ENCODE measurements at places on chromosomes 3 and 15.

DNA sequence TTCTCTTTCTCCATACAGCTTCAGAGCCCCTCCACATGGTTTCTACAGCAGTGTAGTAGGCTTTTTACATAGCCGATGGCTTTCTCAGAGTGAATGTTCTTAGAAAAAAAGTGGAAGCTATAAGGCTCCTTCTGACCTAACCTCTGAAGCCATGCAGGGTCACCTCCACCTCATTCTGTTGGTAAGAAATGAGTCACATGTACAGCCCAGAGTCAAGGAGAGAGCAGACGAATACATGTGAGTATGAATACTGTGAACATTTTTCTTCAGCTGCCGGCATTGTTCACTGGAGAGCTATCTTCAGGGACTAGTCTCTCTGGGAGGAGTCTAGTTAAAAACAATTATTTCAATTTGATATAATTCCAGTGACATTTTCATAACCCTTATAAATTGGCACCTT is 68.2 kb upstream of the THRB start:
- DNase-seq = no peak

GRCh38 chr15:90232941-90233386 is 777 bp downstream of the CIB1 start:
- DNase-seq = peak; percentile 29

GRCh38 chr3:73848173-73848906 is 223.6 kb upstream of the PDZRN3 start:
- DNase-seq = no peak

DNA sequence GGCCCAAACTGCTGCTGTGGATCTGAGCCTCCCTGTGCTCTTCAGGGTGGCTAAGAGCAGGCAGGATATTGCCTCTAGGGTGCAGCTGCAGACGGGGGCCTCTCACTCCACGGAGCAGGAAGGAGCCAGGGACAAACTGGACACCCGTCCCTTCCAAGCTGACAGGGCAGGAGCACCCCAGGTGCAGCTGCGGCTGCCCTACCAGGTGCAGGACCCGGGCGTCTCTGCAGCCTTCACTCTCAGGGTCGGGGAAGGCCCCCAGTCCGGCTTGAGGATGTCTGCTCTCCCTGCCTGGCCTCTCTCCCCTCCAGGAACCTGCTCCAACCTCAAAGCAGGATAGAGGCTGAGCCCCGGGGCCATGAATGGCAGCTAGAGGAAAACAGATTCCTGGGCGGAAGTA is 1554.9 kb upstream of the CADM2 start:
- DNase-seq = no peak

DNA sequence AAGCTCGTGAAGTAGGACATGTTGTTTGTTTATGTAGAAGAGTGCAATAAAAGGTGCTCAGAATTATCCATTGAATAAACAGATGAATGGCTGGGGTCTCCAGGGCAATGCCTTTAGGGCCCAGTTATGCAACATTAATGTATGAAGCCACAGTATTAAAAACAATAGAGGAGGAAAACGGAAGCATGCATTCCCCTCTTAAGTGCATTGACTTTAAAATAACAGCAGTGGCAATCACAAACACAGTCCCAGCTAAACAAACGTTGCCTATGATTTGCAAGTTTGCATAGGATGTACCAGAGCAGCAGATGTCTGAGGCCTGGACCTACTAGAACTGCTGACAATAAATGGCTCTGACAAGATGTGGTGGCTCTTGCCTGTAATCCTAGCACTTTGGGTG is 60.6 kb upstream of the GCNT3 start:
- no peak for DNase-seq

- no peak for DNase-seq
Observed at GRCh38 chr3:79203144-79203519, 564.7 kb downstream of the ROBO1 start.

DNA sequence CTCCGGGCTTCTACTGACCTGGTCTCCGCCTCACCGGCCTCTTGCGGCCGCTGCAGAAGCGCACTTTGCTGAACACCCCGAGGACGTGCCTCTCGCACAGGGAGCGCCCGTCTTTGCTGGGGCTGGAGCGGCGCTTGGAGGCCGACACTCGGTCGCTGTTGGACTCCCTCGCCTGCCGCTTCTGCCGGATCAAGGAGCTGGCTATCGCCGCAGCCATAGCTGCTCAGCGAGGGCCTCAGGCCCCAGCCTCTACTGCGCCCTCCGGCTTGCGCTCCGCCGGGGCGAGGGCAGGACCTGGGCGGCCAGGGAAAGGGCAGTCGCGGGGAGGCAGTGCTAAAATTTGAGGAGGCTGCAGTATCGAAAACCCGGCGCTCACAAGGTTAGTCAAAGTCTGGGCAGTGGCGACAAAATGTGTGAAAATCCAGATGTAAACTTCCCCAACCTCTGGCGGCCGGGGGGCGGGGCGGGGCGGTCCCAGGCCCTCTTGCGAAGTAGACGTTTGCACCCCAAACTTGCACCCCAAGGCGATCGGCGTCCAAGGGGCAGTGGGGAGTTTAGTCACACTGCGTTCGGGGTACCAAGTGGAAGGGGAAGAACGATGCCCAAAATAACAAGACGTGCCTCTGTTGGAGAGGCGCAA is 319.2 kb downstream of the FGF12 start:
- DNase-seq = peak; percentile 72

- no peak for DNase-seq
Observed at GRCh38 chr15:66236806-66237375, 16.7 kb downstream of the MEGF11 start.

- no peak for DNase-seq
Observed at GRCh38 chr3:43766672-43767465, 76.1 kb downstream of the ABHD5 start.

DNA sequence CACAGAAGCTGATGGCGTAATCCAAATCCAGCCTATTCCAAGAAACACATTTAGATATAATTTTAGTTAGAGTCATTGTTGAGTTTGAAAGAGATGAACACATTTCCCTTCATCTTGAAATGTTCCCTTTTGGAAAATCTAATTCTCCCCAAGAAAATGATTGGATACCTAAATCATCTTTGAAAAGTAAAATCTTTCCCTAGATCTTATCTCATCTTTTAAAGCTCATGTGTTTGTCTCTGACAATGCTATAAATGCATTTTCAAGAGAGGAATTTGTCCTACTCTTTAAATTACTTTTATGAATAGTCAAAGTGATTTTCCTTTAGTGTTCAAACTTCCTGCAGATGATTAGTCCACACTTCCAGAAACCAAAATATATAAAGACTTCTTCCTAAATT is 82.6 kb upstream of the CNTN6 start:
- no peak for DNase-seq

DNA sequence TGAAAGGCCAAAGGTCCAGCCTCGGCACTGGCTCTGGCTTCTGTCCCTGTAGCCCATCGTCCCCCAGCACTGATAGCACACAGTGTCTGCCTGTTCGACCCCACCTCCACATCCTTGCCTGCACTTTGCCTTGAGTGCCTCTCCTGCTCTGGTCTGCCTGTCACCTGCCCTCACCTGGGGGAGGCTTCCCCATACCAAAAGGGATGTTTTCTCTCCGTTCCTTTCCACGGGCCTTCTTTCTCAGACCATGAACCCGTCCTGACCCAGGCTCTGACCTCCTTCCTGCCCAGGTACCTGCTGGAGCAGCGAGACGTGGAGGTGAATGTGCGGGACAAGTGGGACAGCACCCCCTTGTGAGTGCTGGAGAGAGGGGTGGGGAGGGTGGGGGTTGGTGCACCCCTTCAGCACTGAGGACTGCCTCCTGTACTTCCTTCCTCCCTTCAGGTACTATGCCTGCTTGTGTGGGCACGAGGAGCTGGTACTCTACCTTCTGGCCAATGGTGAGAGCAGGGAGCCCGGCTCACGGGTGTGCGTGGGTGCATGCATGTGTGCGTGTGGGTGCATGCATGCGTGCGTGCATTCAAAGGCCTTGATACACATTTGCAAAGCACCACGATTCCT is 1.5 kb downstream of the ABTB1 start:
- no peak for DNase-seq

- peak; percentile 59 for DNase-seq
Observed at GRCh38 chr3:183085634-183086390, 13.5 kb downstream of the MCCC1 start.

GRCh38 chr3:136194409-136195257 is 1.5 kb downstream of the MSL2 start:
- DNase-seq = peak; percentile 60

GRCh38 chr3:83513051-83513450 is 1445.7 kb upstream of the CADM2 start:
- no peak for DNase-seq

DNA sequence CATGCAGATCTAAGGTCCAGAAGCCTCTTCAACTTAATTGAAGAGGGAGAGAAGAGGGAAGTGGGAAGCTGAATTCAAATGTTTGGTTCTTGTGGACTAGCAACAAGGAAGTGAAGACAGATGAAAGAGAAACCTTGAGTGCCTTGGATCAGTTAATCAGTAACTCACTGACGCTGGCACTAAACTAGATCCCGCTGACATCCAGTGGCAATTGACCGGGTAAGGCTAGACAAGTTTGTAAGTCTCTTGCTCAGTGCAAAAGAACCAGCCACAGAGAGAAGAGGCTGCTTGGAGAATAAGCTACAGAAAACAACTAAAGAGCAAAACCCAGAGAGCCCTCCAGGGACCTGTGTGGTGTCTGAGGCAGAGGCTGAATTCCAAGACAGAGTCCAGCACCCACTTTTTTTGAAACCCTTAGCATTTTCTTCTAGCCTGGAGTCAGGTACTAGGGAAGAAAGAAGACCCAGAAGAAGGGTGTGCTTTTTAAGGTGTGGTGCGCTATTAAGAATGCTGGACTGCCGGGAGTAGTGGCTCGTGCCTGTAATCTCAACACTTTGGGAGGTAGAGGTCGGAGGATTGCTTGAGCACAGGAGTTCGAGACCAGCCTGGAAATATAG is 6.9 kb downstream of the PLCH1 start:
- no peak for DNase-seq

DNA sequence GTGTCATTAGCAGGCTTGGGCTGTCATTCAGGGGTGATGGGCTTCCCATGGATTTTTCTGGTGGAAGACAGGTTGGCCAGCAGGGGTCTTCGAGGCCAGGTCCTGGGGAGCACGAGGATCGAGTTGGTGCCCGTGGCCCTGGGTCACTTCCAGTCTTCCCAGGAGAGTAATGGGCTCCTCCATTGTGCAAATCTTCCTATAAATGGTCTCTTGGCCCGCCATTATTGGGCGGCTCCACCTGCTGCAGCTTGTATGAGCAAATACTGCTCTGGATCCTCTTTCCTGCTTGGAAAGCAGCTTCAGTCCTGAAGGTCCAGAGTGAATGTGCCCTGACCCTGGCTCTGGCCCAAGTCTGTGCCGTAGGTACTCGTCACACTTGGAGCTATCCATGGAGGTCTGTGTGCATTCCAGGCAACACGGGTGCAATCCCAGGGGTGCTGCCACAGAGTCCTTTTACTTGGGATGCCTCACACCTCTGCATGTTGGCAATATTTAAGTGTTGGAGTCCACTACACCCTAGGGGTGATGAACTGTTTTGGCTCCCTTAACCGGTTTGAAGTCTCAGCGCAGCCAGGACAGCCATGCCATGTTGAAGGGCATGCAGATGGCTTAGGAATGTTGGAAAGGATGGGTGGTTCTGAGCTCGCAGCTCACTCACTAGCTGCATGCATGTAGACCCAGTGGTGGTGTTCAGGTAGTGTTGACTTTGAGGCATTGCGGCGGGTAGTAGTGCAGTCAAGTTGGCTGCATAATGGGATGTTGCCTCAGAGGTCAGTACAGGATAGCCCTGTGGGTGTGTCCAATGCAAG is 97.6 kb downstream of the SNRPN start:
- peak; percentile 18 for DNase-seq

GRCh38 chr3:123088387-123088786 is 21.6 kb downstream of the PDIA5 start:
- no peak for DNase-seq

DNA sequence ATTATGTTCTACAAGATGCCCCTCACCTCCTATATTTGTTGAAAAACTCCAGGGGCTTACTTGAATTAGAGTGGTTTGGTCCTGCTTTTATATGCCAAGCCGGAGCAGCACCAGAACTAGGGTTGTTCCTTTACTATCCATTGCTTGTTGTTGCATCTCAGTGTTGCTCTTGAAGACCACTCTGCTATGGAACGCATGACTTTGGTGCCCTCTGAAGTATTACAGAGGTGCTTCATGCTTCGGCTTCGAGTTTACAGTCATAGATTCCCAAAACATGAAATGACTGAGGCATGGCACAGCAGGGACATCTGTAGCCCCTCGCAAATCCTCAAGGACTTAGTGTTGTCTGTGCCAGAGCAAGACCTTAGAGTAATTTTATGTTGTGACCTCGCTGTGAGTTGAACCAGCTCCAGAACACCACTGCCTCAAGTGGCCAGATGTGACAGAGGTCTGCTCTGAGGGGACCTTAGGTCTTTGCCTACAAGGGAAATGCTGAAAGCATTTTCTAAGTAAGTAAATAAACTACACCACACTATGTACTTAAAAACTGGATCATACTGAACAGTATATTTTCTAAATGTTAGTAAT is 67.2 kb upstream of the SIAH2 start:
- DNase-seq = peak; percentile 47

DNA sequence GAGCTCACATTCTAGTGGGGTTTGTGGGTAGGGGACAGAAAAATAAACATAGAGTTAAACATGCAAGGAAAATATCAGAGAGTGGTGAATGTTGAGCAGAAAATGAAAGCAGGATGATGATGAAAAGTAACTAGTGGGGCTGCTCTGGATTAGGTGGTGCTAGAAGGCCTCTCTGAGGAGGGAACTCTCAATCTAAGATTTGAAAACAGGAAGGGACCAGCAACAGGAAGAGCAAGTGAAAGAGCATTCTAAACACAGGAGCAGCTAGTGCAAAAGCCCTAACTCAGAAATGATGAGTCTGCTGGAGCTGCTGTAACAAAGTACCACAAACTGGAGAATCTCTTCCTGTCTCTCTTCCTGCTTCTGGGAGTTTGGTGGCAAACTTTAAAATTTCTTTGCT is 468.6 kb upstream of the AGTR1 start:
- DNase-seq = no peak

- no peak for DNase-seq
Observed at GRCh38 chr15:61256231-61256630, 27.1 kb upstream of the RORA start.

GRCh38 chr3:45054196-45054857 is 28.2 kb downstream of the CLEC3B start:
- DNase-seq = no peak

- DNase-seq = no peak
Observed at GRCh38 chr3:17910922-17911321, 168.5 kb upstream of the TBC1D5 start.

DNA sequence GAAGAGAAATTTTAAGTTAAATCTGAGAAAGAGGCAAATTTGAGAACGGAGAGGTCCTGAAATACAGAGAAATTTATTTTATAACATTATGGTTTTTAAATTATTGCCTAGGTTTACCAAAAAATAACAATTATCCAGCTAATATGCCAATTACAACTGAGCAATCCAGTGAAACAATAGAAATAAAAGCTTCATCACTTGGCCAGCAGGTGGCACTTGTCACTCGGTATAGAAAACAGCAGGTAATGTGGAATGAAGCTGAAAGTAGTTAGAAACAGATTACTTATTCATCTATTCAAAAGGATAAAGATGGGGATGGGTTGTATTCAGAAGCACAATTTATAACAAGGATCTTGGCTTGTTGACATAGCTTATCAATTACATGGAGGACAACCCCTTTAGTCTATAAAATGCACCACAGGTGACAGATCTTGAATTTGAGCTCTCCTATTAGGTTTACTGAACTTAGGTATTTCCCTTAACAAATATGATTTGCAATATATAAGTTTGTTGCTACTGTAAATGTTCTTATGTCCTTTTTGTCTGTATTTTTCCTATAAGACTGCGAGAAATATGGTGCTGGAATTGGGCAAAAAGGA is 70.1 kb upstream of the GUCA1C start:
- DNase-seq = no peak

- DNase-seq = peak; percentile 62
Observed at GRCh38 chr15:89740137-89740536, 10.9 kb downstream of the MESP1 start.

- DNase-seq = no peak
Observed at GRCh38 chr3:184344579-184345316, 7.3 kb downstream of the FAM131A start.

Measured in ecto neural progenitor cell (in vitro differentiated cells).